ENCODE measurements at places on chromosomes 7 and 10.

- DNase-seq, result no peak
Observed at GRCh38 chr10:97538411-97538810, 34.2 kb upstream of the ANKRD2 start.

DNA sequence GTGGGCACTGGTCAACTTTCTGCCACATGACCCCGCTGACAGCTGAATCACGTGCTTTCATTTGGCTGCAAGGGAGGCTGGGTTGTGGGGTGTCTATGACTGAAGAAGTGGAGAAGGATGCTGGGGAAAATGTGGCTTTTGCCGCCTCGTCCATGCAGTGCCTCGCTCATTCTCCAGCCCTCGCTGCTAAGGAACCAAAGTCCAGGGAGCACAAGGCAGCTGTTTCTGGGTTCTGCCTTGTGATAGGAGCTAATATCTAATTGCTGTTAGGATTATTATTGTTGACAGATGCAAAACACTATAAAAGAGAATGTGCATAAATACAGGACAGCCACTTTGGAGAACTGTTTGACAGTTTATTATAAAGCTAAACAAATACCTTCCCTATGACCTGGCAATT, 4.9 kb upstream of the CAMK2B start:
- no peak for DNase-seq

GRCh38 chr10:13973742-13974141, 357.0 kb downstream of the FRMD4A start:
- no peak for DNase-seq

DNA sequence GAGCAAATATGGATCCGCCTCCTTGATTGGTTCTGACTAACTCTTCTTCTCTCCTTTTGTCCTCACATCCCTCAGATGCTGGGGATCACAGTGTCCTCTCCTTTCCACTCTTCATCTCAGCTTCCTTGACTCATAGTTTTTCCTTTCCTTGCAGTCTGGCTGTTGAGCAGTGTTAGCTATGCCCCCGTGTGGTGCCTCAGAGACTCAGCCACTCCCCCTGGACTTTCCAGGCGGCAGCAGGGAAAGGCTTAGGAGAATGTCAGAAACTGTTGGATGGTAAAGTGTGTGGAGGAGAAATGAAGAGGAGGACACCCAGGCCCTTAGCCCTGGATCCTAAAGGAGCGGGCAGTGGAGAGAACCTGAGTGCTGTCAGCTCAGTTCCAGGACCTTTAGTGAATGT, 267.5 kb downstream of the CELF2 start:
- no peak for DNase-seq

- DNase-seq, result no peak
Observed at GRCh38 chr7:512541-513311, 6.9 kb downstream of the PDGFA start.

GRCh38 chr7:8290645-8291308, 28.8 kb upstream of the ICA1 start:
- no peak for DNase-seq

DNA sequence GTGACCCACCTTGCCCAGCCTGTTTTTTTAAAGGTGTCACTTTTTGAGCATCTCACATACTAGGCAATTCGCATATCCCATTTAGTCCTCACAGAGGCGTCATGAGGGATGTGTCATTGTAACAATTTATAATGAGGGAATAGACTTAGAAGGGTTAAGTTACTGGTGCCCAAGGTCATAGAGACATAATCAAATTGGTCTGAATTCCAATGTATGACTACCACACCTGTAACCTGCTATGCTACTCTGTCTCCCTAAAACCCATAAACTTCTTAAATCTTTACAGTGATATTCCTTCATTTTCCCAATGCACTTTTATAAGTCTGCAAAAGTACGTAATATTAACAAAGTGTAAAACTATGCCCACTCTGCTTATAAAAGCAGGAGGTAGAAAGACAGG, 7.1 kb downstream of the ZMYND11 start:
- DNase-seq, result no peak

- no peak for DNase-seq
Observed at GRCh38 chr7:134037991-134038390, 89.1 kb upstream of the LRGUK start.

DNA sequence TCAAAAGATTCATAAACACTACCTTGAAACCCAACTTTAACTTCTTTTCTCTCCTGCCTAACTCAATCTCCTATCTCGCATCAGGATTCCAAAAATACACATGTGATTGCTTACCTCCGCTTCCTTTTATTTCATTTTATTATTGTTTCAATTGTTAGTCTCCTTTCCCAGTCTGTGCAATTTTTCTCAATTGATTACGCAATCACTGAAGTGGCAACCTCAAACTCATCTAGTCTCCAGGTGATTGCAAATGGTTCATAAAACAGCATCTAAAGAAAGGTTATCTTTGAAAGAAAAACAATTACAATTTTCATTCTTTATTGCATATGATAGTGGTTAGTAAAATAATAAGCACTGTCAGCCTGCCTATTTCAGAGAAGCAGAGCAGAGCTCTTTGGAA, 45.6 kb downstream of the CHRM2 start:
- no peak for DNase-seq

DNA sequence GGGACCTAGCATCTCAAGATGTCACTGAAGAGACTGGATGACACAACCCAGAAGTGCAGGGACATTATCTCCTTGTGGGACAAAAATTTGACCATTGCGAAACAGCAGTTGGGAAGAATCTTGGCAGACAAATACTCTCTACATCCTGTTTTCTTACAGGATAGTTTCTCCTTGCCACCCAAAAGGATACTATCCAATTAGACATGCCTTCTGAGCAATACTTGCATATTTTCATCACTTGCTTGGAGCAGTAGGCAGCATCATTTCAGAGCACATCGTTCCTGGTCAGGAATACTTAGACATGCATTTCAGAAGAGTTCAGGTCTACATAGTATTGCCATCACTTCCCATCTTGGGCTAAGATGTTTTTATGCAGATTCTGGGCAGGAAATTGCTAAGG, 56.8 kb downstream of the FAS start:
- DNase-seq, result no peak

DNA sequence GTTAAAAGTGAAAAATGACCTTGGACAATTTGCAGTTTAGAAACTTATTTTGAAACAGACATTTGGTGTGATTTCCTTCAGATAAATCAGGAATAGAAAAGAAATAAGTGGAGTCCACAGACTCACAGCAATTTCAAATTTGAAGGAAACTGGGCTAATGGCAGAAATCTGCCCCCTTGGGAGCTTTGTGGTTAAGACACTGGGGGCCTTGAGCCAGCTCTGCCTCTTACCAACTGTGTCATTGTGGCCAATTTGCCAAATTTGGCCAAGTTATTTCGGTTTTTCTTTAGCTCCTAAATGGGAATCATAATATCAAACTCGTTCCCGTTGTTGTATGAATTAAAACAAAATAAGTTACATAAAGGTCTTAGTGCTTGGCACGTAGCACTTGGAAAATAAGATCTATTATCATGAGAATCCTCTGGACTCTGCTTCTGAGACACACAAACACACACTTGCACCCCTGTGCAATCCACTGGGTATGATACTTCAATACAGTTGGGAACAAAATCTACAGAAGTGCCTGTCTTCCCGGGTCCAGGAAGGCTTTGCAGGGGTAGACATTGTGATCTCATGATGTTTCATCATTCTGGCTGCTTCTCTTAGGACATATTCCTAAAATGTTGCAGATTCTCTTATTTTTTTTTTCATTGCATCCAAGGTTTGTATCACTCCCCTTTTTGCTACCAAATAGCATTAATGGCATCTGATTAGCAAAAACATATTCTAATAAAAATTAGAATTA, 4.9 kb downstream of the ARMC3 start:
- DNase-seq, result no peak

DNA sequence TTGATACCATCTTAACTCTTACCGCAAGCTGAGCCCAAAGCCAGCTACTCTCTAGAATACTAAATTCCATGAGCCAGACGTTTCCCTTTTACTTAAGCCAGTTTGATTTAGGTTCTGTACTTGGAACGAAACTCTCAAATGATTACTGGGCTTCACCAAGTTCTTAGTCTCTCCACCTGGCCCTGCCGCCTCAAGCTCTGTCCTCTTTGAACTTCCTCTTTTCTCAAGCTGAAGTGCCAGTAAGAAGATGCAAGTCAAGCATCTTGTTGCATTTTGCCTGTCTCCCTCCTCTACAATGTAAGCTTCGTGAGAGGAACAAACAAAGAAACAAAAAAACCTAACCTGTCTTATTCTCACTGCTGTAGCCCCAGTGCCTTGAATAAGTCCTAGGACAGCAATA, 358.2 kb upstream of the NPVF start:
- no peak for DNase-seq

DNA sequence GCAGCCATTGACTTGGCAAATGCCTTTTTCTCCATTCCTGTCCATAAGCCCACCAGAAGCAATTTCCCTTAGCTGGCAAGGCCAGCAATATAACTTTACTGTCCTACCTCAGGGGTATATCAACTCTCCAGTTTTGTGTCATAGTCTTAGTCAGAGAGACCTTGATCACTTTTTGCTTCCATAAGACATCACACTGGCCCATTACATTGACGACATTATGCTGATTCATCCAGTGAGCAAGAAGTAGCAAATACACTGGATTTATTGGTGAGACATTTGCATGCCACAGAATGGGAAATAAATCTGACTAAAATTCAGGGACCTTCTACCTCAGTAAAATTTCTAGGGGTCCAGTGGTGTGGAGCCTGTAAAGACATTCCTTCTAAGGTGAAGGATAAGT, 649.7 kb upstream of the ANKRD30A start:
- DNase-seq, result no peak

DNA sequence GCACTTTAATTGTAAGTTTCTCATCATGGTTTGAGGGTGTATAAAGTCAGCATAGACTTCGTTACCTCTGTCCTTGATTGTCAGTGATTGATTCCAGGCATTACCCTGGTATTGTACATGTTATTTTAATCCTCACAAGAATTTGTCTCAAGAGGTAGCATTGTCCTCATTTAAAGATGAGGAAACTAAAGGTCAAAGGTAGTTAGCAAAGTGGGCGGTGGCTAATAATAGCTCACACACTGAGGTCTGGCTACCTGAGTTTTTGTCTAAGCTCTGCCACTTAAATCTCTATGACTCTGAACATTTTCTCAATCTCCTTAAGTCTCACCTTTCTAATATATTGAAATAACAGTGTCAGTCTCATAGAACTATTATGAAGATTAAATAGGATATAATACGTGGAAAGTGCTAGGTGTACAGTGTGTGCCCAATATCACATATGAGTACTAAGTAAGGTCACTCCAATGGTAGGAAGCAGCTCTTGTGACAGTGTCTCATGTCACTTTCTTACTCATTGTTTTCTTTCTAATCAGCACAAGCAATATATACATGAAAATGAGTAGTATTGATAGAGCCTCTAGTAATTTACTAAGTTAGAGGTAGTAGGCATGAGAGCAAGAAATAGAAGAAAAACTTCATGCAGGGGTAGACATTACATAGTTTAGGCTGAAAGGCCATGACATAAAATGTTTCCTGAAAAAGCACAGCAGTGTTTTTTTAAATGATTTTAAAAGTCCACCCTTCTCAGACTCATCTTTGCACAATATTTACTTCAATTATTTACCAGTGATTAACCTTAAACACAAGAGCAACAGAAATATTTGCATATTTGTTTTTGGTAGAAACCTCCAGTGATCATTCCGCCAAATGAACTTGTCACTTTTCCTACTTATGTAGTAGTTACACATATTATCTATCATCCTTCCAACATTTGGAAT, 21.0 kb downstream of the AHR start:
- no peak for DNase-seq

- DNase-seq, result no peak
Observed at GRCh38 chr10:34323192-34323591, 491.9 kb downstream of the PARD3 start.

GRCh38 chr10:121981346-121981745, 6.3 kb upstream of the NSMCE4A start:
- no peak for DNase-seq

DNA sequence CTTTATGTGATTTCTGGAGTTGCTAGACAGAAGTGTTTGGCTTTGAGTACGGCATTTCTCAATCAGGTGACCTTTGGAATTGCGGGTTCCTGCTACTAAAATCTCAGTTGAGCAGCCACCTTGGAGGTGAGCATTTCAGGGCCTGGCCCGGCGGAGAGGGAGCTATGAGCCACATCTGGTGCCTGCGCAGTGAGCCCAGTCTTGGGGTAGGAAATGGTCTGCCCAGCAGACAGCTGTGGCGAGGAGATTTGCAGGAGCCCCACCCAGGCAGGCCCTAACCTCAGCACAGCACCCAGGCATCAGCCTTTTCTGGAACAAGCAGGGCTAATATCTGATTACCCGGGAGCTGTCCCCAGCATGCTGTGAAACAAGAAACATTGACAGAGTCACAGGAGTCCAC, 547.9 kb upstream of the FOXK1 start:
- no peak for DNase-seq

GRCh38 chr7:32481176-32481575, 9.0 kb downstream of the LSM5 start:
- DNase-seq, result no peak

- no peak for DNase-seq
Observed at GRCh38 chr10:78574547-78574946, 494.2 kb upstream of the ZMIZ1 start.

GRCh38 chr10:36437367-36437766, 688.0 kb upstream of the ANKRD30A start:
- DNase-seq, result no peak

DNA sequence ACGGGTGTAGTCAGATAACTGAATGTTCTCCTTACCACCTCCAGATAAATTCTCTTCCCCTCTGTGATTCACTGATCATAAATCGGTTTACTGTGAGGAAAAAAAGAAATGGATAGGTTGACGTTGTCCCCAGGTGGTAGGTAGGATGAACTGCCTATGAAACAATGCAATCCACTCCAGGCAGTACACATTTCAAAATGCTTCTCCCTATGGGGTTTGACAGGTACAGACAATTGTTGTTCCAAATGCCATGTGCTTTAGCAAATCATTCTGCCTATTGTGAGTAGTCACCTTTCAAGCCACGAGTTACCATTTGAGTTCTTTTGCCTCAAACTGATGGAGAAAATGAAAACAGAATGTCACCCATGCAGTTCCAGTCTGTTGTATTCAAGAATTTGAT, 21.8 kb downstream of the VIM start:
- DNase-seq, result no peak

- no peak for DNase-seq
Observed at GRCh38 chr7:103854611-103855010, 134.8 kb downstream of the RELN start.

- peak; percentile 78 for DNase-seq
Observed at GRCh38 chr10:8060010-8060703, 5.7 kb downstream of the GATA3 start.

- DNase-seq, result no peak
Observed at GRCh38 chr10:64365663-64366062, 844.5 kb downstream of the REEP3 start.

GRCh38 chr7:156034397-156034796, 222.1 kb upstream of the SHH start:
- DNase-seq, result no peak

GRCh38 chr10:106897719-106898118, 266.8 kb downstream of the SORCS1 start:
- no peak for DNase-seq

- DNase-seq, result no peak
Observed at GRCh38 chr7:133805426-133805825, 321.7 kb upstream of the LRGUK start.

Measured in activated T-cell treated with anti-CD3 and anti-CD28 coated beads, Interleukin-2, amount 50 U/mL, for 48 hours (primary cell).